ENCODE measurements at places on chromosomes 7 and 10.

GRCh38 chr7:9507290-9507689, 1073.9 kb downstream of the NXPH1 start:
- DNase-seq: no peak

- peak; percentile 68 for DNase-seq
Observed at GRCh38 chr7:88226886-88227516, 7.2 kb upstream of the SRI start.

DNA sequence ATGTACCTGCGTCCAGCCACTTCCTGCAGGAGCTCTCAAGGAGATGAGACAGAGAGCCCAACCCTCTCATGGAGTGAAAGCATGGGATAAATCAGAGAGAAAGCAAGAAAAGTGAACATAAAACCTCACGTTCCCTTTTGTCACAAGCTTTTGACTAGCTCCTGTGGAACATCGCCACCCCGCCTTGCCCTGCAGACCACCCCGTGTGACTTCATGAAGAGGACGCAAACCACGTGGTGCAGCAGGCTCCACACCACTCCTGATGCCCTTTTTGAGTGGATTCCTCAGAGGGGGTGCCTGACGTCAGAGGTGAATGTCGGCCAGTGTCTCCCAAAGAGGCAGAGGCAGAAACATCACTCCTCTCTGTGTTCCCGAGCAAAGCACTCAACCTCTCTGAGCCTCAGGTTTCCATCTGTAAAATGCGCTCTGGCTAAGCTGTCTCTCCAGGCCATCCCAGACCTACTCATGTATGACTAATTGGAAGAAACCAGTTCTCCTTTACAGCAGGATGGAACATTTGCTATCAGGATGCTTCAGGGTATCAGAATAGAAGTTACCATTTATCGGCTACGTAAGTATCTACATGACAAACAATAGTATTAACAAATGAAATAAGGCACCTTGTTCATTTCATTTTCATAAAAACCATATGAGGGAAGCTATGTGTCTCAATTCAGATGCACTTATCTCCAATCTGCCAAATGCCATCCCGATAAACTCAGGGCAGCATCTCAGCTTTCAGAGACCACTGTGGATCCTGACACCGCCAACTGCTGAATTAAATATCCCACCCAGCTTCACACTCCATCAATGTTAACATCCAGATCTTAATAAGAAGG, 5.3 kb downstream of the ZNF488 start:
- DNase-seq: no peak

- peak; percentile 46 for DNase-seq
Observed at GRCh38 chr10:30284865-30285594, 64.0 kb downstream of the MTPAP start.

DNA sequence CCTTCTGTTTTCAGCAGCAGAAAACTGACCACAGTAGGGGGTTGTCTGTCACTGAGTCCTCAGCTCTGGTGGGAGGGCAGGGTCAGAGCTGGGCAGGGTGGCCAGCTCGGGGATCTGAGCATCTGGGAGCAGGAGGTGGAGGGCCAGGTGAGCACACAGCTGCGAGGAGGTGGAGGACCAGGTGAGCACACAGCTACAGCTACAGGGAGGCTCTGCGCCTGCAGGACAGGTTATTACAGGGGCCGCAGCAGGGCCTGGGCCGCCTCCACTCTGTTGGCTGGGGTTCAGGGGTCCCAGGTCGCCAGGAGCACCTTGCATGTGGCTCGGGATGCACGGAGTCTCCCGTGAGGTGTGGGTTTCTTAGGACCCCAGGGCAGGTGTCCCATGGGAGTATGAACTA, 52.4 kb upstream of the PRKAR1B start:
- DNase-seq: no peak

- DNase-seq: no peak
Observed at GRCh38 chr7:51223505-51223904, 93.1 kb downstream of the COBL start.

DNA sequence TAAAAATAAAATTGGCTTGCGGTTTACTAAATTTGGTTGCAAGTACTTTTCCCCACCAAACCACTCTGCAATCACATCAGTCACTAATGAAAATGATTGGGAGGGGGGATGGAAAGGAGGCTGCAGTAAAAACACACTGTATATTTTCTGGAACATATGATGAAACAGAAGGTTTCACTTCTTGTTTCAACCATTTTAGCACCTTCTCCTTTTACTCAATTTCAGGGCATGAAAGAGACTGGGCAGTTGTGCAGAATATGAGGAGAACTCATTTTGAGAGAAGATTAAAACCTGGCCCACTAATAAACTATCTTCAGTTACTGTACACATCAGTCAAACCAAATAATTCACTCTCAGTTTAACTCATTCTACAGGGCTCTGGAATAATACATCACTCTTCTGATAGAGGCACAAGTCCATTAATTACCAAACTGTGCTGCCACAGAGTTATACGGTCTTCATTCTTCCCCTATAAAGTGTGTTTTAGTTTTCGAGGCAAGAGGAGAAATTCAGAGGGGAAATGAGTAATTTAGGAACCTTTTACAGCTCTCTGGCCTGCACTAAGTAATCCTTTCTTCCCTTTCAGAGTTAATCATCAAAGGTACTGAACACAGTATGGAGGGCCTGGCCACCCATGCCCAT, 25.5 kb downstream of the JAZF1 start:
- DNase-seq: peak; percentile 47

DNA sequence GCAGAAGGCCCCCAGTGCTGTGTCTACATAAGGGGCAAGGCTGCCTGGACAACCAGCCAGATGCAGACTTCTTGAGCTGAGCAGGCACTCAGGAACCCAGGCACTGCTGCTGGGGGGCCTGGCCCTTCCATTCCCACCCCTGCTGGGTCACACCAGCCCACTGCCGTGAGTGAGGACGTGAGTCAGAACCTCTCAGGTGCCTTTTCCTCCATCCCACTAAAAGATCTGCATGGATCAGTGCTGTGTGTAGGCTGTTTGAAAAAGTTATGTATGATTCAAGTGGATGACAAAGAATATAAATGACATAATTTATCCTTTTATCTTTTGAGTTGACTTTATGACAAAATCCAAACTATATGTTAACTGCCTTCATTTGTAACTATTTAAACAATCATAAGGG, 499.3 kb downstream of the INHBA start:
- no peak for DNase-seq

Data from EH (cell line).